HFFc6 (cell line): ENCODE measurements at places on chromosomes 16 and 17.

DNA sequence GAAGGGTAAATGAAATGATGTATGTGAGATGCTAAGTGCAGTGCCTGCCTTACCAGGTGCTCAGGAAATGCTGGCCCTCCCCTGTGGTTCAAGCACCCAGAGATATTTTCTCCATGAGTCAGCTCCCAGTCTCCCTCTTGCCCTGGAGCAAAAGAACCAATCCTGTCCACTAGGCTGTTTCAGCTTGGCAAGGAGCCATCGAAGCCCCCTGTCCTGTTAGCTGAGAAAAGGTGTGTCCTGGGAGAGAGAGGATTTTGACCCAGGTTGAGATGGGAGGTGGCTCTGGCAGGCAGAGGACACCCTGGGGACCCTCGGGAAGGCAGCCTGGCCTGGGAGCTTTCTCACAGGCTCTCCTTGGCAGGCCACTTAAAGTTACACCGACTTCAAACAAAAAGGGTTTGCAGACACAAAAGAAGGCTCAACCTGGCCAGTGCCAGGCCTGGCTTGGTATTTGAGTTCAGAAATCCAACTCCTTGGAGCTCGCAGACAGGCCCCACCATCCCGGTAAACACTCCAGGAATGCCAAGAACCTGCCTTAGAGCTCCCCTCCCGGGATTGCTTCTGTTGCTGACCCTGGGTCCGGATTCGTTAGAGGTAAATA, 29.6 kb downstream of the NTN1 start:
- H3K36me3 ChIP-seq = peaks cover 4% of the 10 kb centered on the region; the same call in 1 of the 2 replicates
- H3K4me3 ChIP-seq = no peak overlapping the region
- no peaks in the 10 kb centered on the region; the same call in 1 of the 2 replicates for H3K27me3 ChIP-seq
- H3K27ac ChIP-seq = no peak overlapping the region
- H3K4me1 ChIP-seq = no peaks in the 10 kb centered on the region
- no peak for DNase-seq

GRCh38 chr17:50803676-50804075, 31.7 kb upstream of the WFIKKN2 start:
- H3K4me3 ChIP-seq = no peak overlapping the region
- H3K4me1 ChIP-seq = peaks cover 8% of the 10 kb centered on the region; the same call in 1 of the 2 replicates
- peaks cover 15% of the 10 kb centered on the region for H3K27me3 ChIP-seq
- no peak for DNase-seq

DNA sequence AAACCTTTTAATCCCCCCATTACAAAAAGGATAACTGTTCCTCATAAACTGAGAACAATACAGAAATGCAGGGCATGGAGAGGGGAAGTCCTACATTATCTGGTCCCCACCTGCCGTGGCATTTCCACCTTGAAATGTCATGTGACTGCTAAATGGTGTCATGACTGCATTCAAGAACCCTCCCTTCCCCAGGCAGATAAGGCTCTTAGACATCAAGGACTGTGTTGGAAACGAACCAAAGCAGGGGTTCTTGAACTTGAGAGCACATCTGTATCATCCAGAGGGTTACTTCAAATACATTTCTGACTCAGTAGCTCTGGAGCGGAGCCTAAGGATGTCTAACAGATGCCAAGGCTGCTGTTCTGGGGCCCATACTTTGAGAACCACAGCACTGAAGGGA, 18.4 kb downstream of the CMTM3 start:
- H3K36me3 ChIP-seq = peaks cover 5% of the 10 kb centered on the region
- H3K27ac ChIP-seq = no peak overlapping the region
- peaks cover 2% of the 10 kb centered on the region for H3K27me3 ChIP-seq
- H3K4me3 ChIP-seq = no peak overlapping the region

DNA sequence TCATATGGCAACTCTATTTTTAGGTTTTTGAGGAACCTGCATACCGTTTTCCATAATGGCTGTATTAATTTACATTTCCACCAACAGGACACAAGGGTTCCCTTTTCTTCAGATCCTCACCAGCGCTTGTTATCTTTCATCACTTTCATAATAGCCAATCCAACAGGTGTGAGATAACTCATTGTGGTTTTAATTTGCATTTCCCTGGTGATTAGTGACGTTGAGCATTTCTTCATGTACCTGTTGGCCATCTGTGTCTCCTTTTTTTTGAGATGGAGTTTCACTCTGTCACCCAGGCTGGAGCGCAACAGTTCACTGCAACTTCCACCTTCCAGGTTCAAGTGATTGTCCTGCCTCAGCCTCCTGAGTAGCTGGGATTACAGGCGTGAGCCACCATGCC, 36.2 kb upstream of the ABCC3 start:
- no peak overlapping the region for H3K27ac ChIP-seq
- no peaks in the 10 kb centered on the region for H3K4me1 ChIP-seq
- peaks cover 19% of the 10 kb centered on the region for H3K27me3 ChIP-seq

DNA sequence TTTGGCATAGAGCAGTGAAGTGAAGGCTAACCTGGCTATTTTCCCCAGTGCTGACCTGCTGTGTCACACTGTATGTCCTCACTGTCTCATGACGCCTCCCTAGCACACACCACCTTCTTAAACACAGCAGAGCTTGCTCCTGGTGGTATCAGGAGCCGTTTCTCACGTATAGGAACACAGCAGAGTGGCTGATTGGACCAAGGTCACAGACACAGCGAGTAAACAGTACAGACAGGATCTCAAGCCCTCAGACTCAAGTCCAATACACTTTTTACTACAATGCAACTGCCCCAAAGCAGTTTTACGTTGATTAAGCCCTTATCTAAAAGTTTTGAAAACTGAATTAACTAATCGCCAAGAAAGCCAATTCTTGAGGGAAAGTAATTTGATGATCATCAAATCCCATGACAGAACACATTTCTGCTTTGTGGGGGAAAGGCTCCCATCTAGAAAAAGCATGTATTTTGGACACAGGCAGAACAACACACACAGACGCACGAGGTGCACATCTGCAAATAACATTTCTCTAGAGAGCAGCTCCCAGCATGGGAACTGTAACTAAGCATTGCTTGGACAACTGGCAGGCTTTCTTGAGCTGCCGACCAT, 15.2 kb downstream of the ARHGAP17 start:
- peaks cover 71% of the 10 kb centered on the region for H3K4me1 ChIP-seq
- no peak for DNase-seq
- H3K4me3 ChIP-seq = peak overlapping the region; percentile 37

DNA sequence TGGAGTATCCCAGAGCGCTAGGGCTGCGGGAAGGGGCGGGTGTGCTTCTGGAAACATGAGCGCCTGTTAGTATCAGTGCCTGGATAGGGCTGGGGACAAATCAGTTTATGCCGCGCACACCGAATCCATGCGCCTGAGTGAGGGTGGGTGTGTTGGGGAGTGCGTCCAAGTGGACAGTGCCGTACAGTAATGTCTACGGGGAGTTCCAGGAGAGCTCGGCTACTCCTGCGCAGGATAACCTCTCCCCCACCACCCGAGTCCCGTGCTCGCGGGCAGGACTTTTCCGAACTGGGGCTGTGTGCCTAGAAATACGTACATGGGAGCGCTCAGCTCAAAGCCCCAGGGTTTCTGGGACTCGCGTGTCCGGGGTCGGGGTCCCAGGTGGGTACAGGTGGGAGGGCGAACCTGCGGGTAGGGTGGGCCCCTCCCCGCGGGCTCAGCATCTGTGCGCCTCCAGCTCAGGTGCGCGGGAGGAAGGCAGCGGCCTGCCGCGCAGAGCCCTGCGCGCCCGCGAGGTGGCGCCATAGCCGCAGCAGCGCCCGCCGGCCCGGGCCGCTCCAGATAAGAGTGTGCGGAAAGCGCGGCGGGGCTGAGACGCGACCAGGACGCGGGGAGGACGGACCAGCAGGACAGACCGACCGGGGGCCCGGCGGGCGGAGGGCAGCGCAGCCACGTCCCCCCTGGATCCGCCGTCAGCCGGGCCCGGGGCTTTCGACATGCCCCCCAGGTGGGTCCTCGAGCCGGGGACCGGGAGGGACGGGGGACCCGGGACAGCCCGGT, at the start of gene HIC1:
Gene HIC1 (plus strand): TSS at position 592 of the 780 bp plus-strand sequence. CDS start 1,588 bp downstream, outside the sequence.
- H3K4me1 ChIP-seq = peaks cover 12% of the 10 kb centered on the region
- H3K27ac ChIP-seq = peak within 1 kb of the TSS; percentile 80
- peak; percentile 69 for DNase-seq
- peaks cover 4% of the 10 kb centered on the region; the same call in 1 of the 2 replicates for H3K36me3 ChIP-seq

GRCh38 chr16:17828012-17828411, 357.3 kb upstream of the XYLT1 start:
- no peaks in the 10 kb centered on the region for H3K27me3 ChIP-seq
- H3K36me3 ChIP-seq = no peaks in the 10 kb centered on the region
- H3K4me1 ChIP-seq = peaks cover 52% of the 10 kb centered on the region
- peak overlapping the region; percentile 65 for H3K27ac ChIP-seq
- peak; percentile 84 for DNase-seq
